ENCODE measurements at places on chromosomes 13 and 19.

GRCh38 chr13:91247768-91248167, 99.7 kb upstream of the MIR17HG start:
- no peak for DNase-seq

DNA sequence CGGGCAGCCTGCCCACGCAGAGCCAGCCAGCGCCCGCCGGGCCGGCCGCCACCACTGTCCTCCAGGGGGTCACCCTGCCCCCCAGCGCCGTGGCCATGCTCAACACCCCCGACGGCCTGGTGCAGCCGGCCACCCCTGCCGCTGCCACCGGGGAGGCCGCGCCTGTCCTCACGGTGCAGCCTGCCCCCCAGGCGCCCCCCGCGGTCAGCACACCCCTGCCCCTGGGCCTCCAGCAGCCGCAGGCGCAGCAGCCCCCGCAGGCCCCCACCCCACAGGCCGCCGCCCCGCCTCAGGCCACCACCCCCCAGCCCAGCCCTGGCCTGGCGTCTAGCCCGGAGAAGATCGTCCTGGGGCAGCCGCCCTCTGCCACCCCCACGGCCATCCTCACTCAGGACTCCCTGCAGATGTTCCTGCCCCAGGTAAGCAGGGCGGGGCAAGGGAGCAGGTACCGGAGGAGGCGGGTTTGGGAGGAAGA, 32.3 kb upstream of the EHD2 start:
- DNase-seq: no peak

DNA sequence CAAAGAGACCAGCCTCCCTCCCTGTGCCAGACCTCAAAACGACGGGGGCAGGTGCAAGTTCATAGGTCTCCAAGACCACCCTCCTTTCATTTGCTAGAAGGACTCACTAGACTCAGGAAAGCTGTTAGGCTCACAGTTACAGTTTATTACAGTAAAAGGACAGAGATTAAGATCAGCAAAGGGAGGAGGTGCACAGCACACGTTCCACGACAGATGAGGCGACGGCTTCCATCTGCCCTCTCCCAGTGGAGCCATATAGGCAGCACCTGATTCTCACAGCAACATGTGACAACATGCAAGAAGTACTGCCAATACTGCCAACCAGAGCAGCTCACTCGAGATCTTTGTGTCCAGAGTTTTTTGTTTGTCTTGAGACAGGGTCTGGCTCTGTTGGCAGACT, 9.4 kb upstream of the CEACAM19 start:
- no peak for DNase-seq

DNA sequence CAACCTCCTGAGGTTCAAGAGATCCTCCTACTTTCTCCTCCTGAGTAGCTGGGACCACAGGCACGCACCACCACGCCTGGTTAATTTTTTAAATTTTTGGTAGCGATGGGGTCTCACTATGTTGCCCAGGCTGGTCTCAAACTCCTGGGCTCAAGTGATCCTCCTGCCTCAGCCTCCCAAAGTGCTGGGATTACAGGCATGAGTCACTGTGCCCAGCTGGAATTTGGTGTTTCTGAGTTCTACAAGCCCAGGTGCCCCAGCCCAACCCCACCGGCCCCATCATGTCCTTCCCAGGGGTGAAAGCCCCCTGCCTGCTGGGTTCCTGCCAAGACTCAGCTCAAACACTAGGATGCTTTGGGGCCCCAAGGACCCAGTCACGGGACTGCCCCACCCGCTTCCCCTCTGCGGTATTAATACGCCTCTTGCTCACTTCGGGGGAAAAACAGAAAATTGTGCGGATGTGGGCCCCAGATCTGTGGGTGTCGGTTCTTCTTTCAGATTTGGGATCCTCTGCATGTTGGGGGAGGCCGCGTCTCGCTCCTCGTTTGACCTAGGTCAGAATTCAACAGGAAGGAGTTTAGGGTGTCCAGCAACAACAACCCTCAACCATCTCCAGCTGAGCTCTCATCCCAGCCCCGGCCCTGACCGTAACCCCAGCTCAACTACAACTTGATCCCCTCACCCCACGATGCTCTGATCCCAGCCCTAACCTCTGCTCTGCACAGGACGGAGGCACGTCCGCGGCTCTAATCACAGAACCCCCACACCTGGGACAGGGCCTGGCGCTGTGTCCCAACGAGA, 3.7 kb upstream of the FCER2 start:
- DNase-seq: no peak

GRCh38 chr19:58007285-58007684, 4.7 kb upstream of the ZNF606 start:
- DNase-seq: no peak

- peak; percentile 90 for DNase-seq
These were observed 13.7 kb upstream of the CREB3L3 start for GRCh38 chr19:4139614-4140236.

GRCh38 chr19:1611353-1611752, 6.1 kb upstream of the UQCR11 start:
- DNase-seq: no peak

DNA sequence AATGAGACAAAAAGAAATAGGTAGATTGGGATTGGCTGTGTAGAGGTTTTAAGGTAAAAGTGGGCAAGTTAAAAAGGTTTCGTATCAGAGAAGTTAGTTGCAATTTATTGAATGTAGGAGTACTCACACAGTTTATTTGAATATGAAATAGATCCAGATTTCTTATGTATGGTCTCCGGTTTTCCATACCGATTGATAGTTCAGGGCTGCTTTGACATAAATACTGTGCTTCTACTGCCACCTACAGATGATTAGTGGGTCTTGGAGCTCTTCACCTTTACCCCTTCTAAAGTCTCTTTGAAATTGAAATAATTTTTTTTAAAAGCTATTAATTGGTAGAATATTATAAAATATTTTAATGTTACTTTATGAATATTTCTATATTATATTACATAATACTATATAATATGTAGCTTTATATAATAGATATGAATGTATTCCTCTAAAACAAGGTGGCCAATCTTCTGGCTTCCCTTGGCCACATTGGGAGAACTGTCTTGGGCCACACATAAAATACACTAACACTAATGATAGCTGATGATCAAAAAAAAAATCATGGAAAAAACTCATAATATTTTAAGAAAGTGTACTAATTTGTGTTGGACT, 7.7 kb upstream of the GPR18 start:
- DNase-seq: peak; percentile 80

DNA sequence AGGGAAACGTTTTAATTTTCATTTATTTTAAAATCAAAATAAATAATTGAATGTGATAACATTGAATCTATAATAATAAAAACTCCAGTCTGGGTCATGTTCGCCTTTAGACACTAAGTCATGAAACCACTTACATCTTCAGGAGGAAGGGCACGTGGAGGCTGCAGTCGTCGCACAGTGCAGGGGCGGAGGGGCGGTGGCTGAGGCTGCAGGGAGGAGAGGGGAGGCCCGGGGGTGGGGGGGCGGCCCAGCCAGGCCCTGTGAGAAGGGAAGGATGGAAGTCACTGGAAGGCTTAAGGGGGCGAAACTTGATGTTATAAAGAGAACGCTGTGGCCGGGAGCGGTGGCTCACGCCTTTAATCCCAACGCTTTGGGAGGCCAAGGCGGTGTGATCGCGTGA, 14.9 kb upstream of the LATS2 start:
- DNase-seq: no peak

DNA sequence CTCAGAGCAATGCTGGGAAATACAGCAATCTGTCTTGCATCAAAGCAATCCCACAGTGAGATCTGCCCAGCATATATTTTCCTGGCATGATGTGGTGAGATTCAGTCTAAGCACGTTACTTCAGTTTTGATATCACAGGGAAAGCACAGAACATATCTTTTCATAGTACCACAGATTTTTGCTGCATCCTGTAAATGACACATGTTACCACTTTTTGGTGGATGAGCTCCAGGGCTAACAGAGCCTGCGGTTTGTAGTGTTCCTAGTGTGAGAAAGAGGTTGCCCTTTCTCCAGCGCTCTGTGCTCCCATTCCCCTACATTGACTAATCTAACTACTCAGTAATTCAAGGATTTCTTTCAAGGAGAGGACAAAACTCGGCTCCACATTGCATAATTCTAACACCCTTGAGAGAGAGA, 409.0 kb downstream of the GPC6 start:
- DNase-seq: no peak

GRCh38 chr19:38616265-38616664, 1.5 kb downstream of the MAP4K1 start:
- no peak for DNase-seq

- no peak for DNase-seq
These were observed 67.9 kb downstream of the PCCA start for GRCh38 chr13:100156788-100157187.

GRCh38 chr13:95541911-95542474, 10.5 kb upstream of the CLDN10 start:
- no peak for DNase-seq

GRCh38 chr13:29465741-29466293, 129.7 kb downstream of the SLC7A1 start:
- no peak for DNase-seq

DNA sequence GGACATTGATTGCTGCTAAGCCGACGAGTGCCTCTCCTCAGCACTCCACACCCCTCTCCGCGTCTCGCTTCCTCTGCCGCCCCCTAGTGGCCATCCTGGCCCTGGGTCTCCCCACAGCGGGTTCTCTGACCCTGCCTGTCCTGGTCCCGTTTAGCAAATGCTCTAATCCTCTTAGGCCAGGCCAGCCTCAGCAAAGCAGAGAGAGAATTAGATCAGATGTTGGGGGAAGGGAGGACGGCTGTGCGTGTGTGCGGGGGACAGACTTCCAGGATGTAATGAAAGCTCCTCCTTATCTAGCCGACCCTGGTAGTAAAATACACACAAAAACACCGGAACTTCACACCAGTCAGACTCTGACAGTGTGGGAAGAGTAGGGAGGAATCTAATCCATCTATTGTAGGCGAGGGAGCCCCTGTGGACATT, 4.5 kb downstream of the TPRX2 start:
- DNase-seq: peak; percentile 68

- DNase-seq: no peak
These were observed 11.8 kb downstream of the PDE4A start for GRCh38 chr19:10431943-10432735.

DNA sequence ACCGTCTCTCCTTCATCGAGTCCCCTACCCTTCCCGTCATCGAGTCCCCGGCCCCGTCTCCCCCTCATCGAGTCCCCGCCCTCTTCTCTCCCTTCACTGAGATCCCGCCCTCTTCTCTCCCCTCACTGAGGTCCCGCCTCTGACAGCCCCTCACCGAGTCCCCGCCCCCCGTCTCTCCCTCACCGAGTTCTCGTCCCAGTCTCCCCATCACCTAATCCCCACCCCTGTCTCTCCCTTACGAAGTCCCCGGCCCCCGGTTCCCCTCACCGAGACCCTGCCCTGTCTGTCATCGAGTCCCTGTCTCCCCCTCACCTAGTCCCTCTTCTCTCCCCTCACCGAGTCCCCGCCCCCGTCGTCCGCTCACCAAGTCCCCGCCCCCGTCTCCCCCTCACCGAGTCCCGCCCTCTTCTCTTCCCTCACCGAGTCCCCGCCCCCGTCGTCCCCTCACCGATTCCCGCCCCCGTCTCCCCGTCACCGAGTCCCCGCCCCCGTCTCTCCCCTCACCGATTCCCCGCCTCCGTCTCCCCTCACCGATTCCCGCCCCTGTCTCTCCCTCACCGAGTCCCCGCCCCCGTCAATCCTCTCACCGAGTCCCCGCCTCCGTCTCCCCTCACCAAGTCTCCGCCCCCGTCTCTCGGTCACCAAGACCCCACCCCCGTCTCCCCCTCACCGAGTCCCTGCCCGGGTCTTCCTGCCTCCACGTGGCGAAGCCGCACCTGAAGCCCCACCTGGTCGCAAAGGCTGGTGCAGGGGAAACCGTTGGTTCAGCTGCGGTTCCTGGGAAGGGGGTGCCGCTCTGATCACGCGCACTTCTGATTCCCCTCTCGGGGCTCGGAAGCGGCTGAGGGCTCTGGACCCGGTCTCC, 23.9 kb upstream of the ZNF846 start:
- peak; percentile 65 for DNase-seq

GRCh38 chr13:102909971-102910370, 64.1 kb downstream of the ERCC5 start:
- DNase-seq: no peak

DNA sequence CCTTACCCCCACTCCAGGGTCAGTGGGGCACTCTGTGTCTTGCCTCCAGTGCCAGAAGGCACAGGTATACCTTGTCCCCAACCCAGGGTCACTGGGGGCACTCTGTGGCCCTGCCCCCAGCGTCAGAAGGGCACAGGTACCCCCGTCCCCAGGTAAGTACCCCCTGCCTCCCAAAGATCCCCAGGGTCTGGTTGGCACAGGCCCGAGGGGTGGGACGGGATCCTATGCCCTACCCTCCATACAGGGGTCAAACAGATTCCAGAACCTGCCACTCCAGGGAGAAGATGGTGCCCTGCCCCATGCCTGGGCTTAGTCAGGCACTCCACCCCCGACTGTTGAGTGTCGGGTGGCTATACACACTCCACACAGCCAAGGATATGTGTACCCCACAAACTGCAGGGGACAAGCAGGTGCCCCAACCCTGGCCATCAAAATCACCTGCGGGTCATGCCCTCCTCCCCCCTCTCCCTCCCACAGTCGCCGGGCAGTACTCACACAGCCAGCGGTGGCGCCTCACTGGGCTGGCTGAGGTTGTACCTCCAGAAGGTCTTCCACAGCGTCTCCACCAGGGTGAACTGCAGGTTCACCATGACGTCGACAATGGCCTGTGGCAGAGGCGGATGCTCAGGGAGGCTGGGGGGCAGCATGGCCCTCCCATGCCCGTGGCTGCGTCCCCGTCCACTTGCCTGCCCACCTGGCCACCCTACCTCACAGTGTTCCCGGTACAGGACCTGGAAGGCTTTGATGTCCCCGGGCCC, 13.8 kb downstream of the DCAF15 start:
- no peak for DNase-seq

DNA sequence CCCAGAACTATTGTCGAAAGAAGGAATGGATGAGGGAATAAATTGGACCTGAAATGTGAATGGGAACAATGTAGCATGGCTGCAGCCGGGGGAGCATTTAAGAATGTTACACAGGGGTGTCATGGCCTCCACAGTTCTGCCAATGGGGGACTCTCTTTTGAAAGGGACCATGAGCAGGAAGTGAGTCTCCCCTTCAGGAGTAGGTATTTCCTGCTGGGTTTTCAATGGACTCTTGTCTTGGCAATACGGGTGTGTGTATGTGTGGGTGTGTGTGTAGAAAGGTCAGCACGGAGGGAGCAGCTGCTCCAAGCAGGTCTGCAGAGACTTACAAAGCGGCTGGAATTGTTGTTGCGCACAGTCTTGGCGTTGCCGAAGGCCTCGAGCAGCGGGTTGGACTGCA, 24.4 kb downstream of the MYO1F start:
- DNase-seq: no peak

DNA sequence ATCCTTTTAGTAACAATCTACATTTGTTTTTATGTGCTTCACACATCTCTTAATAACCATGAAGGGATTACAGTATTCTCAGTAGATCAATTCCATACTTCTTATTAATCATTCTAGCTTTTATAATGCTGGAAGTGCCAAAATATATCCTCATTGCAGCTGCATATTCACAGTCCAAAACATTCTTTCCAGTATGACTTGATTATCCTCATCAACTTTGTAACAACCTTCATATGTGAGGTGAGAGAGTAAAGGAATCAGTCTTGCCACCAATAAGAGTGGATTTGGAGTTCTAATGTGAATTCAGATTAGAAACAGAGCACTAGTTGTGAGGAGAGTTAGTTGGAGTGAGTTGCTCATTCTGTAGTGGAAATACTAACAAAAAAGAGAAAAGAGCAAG, 208.0 kb upstream of the SPRY2 start:
- DNase-seq: no peak

- no peak for DNase-seq
These were observed 828.1 kb downstream of the PCDH9 start for GRCh38 chr13:66402066-66402465.

- DNase-seq: no peak
These were observed 66.5 kb upstream of the ATP12A start for GRCh38 chr13:24613755-24614154.
